ENCODE measurements at places on chromosomes 4 and X.

GRCh38 chrX:130340271-130340670 is 552 bp downstream of the SLC25A14 start:
- no peaks in the 10 kb centered on the region for H3K36me3 ChIP-seq
- no peak for DNase-seq
- no peak overlapping the region for H3K27ac ChIP-seq

DNA sequence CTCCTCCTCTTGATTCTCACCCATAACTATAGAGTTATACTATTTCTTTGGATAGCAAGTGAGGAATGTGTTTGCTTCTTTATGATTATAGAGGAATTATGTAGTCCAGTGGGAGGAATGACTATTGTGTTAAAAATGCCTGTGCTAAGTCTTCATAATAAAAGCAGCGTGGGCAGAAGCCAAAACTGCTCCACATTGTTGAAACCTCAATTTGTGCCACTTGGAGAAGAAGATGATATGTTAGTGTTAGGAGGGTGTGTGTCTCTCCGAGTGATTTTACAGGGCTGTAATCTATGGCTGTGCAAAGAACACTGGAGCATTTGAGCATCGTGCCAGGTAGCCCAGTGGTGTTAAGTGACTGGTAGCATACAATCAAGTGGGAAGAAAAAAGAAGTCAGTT is 74.3 kb downstream of the FRAS1 start:
- no peaks in the 10 kb centered on the region for H3K36me3 ChIP-seq
- H3K27me3 ChIP-seq = no peaks in the 10 kb centered on the region
- DNase-seq = no peak
- no peak overlapping the region for H3K27ac ChIP-seq
- peaks cover 3% of the 10 kb centered on the region for H3K4me1 ChIP-seq
- no peak overlapping the region for H3K4me3 ChIP-seq

DNA sequence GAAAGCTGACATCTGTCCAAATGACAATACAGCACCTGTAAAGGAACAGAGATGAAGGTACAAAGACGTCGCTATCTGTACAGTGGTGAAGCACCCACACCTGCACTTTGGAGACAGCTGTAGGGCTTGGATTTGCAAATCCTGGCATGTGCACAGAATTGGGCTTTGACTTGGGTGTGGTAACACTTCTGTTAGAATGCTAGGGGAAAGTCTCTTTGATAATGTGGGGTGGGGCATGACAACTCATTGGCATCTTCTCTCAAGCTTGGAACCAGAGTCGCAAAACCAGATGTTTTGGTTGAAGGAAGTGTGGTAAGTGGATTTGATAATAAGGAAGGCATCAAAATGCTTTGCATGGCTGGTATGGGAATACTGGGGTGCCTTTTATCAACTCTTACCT is 55.5 kb downstream of the VCX3B start:
- no peaks in the 10 kb centered on the region for H3K27me3 ChIP-seq
- no peak overlapping the region for H3K27ac ChIP-seq
- H3K4me3 ChIP-seq = no peak overlapping the region
- H3K4me1 ChIP-seq = peaks cover 2% of the 10 kb centered on the region

- 0 out of 2 replicates have a peak, but pooled peaks cover 2% of the 10 kb centered on the region for H3K27me3 ChIP-seq
- peaks cover 2% of the 10 kb centered on the region for H3K4me1 ChIP-seq
- no peak overlapping the region for H3K4me3 ChIP-seq
- H3K27ac ChIP-seq = no peak overlapping the region
These were observed 42.8 kb upstream of the TRIM2 start for GRCh38 chr4:153161226-153161963.

DNA sequence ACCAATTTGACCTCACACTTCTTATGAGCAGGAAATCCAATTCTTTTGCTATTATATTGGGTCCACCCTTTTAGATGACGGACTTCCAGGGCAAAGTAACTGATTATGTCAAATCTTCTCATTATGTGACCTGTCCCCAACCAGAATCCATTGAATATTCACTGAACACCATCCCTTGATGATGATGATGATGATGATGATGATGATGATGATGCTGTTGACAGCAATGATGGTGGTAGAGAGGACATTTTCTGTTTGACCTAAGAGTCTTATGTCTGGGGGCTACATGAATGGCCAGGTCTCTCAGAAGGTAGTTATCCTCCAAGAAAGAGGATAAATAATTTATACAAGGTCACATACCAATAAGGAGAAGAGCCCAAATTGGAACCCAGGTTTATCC is 5.2 kb downstream of the TCEAL8 start:
- H3K4me1 ChIP-seq = no peaks in the 10 kb centered on the region
- H3K36me3 ChIP-seq = peaks cover 5% of the 10 kb centered on the region
- no peak overlapping the region for H3K4me3 ChIP-seq
- DNase-seq = no peak

GRCh38 chr4:187413564-187414358 is 581.8 kb upstream of the ZFP42 start:
- H3K4me1 ChIP-seq = no peaks in the 10 kb centered on the region
- DNase-seq = no peak
- no peak overlapping the region for H3K27ac ChIP-seq
- no peaks in the 10 kb centered on the region for H3K36me3 ChIP-seq
- H3K27me3 ChIP-seq = no peaks in the 10 kb centered on the region
- H3K4me3 ChIP-seq = no peak overlapping the region

All from iPS DF 6.9 (cell line).